ENCODE measurements at places on chromosomes 2 and 18.

- no peak for DNase-seq
These were observed 633.0 kb upstream of the TMEFF2 start for GRCh38 chr2:192827735-192828134.

DNA sequence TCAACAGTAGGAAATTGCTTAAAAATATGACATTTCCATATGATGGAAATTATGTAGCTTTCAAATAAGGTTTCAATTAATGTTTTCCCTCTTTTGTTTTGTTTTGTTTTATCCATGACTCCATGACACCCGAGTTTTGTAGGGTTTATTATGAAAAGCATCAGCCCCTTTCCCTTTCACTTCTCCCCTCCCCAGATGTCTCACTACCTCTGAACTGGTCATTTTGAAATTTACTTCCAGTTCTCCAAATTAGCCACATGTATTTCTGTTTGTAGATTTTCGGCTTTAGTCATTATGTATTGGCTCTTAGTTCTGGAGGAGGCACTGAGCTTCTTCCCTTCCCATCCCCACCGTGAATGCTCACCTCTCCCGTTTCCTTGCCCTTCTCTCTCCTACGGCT, 18.6 kb upstream of the VPS4B start:
- no peak for DNase-seq

- no peak for DNase-seq
These were observed 91.9 kb upstream of the KCNE4 start for GRCh38 chr2:222960126-222960525.

DNA sequence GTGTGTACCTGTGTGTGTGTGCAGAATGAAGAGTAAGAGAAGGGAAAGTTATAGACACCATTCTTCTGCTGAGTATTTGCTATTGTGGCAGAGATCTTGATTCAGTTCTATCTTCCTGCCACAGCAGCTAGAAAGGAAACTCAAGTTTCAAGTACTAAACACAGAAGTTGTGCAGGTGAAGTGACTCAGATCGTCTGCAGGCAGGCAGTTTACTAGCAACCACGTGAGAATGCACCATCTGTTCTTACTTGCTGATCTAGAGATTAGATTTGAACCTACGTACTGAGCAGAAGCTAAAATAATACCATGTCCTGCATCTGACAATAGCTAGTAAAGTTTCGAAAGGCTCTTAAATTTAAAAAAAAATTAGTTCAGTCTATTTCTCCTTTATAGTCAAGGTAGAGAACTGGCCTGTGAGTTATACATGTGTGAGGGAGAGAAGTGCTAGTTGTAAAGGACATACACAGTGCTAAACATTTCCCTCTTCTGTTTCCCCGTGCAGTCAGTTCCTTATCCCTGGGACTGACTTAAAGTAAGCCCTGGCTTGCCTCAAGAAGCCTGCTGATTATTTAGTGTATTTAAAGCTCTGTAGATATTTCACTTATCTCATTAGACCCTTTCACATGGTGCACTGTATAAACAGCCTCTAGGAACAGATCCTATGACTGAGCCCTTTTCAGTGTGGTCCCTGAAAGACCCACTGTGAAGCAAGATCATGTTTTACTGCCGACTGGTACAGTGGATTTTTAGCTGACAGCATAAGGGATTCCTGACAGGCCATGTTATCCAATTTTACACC, 45.0 kb downstream of the SLC38A11 start:
- no peak for DNase-seq

DNA sequence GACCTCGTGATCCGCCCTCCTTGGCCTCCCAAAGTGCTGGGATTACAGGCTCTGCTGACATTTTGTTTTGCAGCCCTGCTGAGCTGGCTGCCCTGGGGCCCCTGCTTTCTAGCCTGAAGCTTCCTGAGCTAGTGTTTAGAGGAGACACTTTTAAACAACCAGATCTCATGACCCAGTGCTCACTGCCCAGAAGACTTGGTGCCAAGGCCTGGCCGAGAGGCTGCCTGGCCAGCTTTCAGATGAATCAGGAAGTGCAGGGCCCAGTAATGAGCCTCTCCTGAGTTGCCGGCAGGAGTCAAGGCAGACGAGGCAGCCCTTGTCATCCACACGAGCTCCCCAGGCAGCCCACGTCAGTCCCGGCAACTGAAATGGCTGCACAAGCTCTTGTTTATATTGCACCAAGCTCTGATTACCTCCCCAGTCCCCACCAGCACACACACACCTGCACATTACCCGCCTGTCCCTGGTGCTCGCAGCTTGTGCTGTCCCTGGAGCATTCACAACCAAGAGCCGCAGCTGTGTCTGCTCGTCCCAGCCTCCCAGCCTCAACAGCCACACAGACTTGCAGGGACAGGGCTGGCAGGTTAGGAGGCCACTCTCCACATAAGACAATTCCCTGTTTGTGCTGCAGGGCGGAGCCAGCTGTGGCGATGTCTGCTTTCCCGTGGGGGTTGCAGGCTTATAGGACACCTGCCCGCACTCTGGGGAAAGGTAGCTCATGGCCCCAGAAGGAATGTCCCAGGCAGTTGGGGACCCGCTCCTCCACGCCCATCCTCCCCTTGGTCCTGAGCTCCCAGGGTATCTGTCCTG, 331.2 kb upstream of the MYT1L start:
- DNase-seq, result no peak

DNA sequence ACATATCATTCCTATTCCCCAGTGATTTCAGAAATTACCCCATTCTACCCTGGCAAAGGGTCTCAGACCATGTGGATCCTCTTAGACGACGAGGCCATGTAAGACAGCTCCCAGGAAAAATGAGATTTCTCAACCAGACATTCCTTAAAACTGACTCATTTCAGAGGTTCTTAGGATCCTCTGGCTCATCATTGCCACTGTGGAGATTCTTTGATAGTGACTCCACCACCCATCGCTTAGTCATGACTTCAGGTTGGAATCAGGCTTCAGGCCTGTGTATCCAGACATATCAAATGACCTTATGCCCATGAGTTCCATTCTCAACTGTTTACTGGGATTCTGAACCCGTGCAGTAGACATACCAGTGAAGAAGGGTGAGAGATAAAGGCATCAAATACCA, 245.6 kb upstream of the TCF4 start:
- DNase-seq, result no peak

Measured in stimulated activated CD8-positive, alpha-beta memory T cell treated with anti-CD3 and anti-CD28 coated beads, Interleukin-4, amount 100 ng/mL, for 1 hour (primary cell).